ENCODE measurements at places on chromosomes 7 and 10.

DNA sequence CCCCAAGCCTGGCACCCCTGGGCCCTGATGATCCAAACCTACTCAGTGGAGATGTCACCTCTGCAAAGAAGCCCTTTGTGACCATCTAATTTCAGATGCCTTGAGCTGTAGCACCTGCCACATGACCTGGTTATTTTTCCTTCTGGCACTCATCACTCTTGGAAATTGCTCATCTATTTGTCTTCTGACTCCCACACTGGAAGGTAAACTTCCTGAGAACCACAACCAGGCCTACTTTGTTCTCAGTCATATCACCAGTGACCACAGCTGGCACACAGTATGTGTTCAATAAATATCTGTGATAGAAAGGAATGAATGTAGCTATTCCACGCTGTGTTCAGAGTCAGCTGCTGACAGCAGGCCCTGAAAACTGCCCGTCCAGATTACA, 97.1 kb downstream of the SH3PXD2A start:
- no peak for DNase-seq

DNA sequence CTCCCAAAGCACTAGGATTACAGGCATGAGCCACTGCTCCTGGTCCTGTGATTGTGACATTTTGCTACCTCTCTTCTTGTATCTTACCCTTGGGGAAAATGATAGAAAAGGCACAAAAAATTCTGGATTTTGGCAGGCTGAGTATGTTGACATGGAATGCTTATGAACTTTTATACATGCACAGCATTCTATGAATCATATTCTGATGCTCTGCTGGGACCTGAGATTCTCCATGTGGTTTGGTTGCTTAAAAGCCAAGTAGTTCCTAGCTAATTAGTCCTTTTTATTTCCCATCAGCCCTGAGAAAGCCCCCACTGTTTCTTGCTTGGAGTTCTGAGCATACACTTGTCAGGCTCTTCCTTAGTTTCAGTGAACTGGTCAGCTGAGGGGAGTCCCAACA, 8.3 kb upstream of the KAZALD1 start:
- DNase-seq, result no peak

DNA sequence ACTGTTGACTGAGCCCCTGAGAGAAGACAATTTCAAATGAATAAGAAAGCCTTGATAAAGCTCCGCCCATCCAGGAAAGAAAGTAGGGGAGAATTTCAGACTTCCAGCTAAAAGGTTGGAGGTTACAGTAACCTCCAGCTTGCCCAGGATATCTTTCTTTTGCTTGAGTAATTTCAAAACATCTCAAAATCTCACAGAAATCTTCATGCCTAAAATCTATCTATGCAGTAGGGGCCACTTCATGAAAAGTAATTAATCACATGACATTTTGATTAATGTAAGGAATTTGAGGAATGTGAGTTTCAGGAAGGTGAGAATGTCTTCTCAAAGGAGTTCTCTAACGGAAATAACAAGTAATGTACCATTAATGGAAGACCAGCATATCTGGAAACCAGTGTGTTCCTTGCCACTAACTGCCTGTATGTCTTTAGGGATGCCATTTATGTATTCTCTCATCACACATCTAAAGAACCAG, 24.2 kb downstream of the TRIL start:
- DNase-seq, result no peak

GRCh38 chr7:131109759-131110296, 217.8 kb upstream of the MKLN1 start:
- peak; percentile 53 for DNase-seq
